ENCODE measurements at places on chromosomes 4 and X.

- DNase-seq, result no peak
Measured at GRCh38 chrX:143437439-143437838, 79.8 kb downstream of the SPANXN3 start.

- DNase-seq, result no peak
Measured at GRCh38 chrX:24487571-24487970, 22.5 kb downstream of the PDK3 start.

DNA sequence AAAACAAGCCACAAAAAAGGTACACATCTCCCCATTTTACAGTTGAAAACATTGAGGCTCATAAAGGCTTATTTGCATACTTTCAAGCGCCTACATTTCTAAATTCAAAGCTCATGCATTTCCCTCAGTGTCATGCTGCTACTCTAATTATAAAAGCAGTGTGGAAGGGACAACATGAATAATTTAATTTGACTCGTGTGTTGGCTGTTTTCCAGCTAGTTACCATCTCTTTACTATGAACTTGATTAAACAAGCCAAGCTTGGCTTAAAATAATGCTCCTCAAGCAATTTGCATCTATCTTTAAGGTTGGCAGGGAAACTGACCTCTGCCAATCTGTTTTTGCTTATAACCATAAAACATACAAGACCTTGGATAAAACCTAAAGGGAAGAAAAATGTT lies 252.5 kb upstream of the NEIL3 start:
- DNase-seq, result no peak

DNA sequence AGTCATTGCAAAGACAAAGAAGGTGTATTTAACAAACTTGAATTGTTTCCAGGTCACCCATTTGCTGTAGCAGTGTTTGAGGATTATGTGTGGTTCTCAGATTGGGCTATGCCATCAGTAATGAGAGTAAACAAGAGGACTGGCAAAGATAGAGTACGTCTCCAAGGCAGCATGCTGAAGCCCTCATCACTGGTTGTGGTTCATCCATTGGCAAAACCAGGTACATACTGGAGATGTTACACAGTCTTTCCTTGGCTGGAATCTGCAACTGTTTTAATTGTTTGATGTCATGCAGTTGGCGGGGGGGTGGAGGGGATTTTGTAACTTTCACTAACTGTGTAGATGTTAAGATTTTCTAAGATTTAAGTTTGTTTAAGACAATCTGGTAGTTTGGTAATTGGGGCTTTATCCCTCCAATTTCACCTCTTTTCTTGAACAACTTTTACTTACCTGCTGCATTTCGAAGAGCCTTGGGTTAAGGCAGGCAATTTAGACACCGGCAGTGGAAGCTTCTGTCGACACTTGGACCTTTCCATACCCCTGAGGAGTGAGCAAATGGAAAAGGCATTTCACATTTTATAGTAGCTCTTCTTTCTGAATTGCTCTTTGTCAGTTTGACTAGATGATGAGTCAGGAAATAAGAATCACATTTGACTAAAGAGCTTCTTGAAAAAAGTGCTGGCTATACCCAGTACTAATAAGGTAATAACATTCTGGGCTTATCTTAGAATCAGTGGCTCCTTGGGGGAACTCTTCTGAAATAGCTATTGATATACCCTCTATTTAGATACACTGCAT lies 67.4 kb downstream of the EGF start:
- DNase-seq, result peak; percentile 85

GRCh38 chr4:124423160-124423559 lies 289.4 kb downstream of the ANKRD50 start:
- DNase-seq, result peak; percentile 44

GRCh38 chrX:104172788-104173187 lies 6.5 kb downstream of the FAM199X start:
- no peak for DNase-seq

DNA sequence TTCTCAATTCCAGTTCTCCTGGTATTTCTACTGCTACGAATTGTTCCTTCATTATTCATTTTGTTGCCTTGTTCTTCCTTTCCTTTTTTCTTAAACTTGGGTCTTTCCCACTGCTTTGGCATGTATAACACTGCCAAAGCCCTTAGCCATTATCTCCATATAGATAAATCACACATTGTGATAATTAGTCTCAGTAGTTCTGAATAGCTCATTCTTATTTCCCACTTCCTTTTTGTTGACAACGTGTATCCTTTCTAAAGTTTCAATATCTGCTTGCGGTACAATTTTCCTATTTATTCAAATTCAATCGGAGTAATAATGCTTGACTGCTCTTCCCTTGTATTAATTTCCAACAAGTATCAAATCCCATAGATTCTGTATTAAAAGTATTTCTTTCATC lies 14.5 kb upstream of the CAMK2D start:
- DNase-seq, result no peak

GRCh38 chr4:1899149-1900086 lies 28.2 kb downstream of the NSD2 start:
- DNase-seq, result peak; percentile 55

- DNase-seq, result peak; percentile 65
Measured at GRCh38 chrX:74349387-74349786, 45.4 kb downstream of the ZCCHC13 start.

- no peak for DNase-seq
Measured at GRCh38 chrX:153692611-153693156, 5.0 kb downstream of the SLC6A8 start.

GRCh38 chr4:47530801-47531200 lies 45.7 kb downstream of the ATP10D start:
- no peak for DNase-seq

GRCh38 chr4:51853027-51853682 lies 10.2 kb downstream of the DCUN1D4 start:
- no peak for DNase-seq

DNA sequence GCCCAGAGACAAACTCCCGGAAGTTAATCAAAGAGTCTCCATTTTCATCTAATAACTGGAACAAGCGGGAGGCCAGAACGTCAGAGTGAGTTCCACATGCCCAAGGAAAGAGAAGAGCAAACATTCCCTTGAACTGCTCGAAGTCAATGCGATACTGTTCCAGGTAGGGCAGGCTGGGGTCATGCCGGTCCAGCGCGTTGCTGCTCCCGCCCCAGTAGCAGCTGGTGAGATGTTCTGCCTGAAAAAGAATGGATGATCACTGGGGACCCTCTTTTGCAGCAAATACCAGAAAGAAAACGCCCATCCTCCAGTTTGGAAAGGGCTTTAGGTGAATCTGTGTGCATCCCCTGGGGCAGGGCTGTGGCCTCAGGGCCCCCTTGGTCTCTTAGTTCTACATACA lies 65.2 kb upstream of the UCP1 start:
- no peak for DNase-seq

- DNase-seq, result no peak
Measured at GRCh38 chrX:17587366-17587765, 149.9 kb upstream of the SCML1 start.

- no peak for DNase-seq
Measured at GRCh38 chr4:181646864-181647263, 596.3 kb upstream of the TENM3 start.

- no peak for DNase-seq
Measured at GRCh38 chr4:30838331-30838730, 118.2 kb downstream of the PCDH7 start.

GRCh38 chr4:22502895-22503814 lies 12.7 kb downstream of the ADGRA3 start:
- DNase-seq, result peak; percentile 87

DNA sequence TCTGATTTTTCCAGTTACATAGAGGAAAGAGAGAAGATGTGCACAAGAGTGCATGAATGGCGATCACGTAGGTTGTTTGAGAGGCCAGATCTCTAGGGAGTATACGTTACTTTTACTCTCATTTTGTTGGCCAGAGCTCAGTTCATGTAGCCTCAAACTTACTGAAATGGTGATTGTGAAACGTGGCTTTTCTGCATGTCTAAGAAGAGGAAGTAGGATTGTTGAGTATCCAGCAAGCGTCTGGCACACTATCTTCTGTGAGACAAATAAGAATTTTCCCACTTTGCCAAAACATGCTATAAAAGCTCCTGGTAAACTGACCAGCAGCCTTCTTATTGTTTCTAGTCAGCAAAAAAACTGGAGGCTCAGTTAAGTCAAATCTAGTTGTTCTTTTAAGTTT lies 264.5 kb upstream of the EMCN start:
- no peak for DNase-seq

GRCh38 chrX:3520982-3521381 lies 174.5 kb upstream of the MXRA5 start:
- no peak for DNase-seq

DNA sequence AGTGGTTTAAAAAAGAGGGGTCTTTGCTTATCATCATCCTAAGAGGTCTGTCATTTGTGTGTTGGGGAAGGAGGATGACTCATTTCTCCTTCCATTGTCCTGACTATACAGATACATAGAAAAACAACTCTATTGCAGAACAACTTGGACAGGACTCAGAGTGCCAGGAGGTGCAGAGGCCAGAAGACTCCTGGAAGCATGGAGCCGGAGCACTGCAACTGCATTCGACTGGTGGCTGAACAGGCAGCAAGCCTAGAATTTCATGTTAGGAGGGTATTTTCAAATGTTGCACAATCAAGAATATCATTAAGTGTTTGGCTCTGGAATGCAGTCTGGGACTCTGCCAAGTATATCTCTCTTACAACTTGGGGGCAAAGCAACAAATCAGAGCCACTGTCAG lies 35.0 kb upstream of the MAML3 start:
- peak; percentile 65 for DNase-seq

- DNase-seq, result no peak
Measured at GRCh38 chr4:10715135-10715534, 30.6 kb upstream of the CLNK start.

DNA sequence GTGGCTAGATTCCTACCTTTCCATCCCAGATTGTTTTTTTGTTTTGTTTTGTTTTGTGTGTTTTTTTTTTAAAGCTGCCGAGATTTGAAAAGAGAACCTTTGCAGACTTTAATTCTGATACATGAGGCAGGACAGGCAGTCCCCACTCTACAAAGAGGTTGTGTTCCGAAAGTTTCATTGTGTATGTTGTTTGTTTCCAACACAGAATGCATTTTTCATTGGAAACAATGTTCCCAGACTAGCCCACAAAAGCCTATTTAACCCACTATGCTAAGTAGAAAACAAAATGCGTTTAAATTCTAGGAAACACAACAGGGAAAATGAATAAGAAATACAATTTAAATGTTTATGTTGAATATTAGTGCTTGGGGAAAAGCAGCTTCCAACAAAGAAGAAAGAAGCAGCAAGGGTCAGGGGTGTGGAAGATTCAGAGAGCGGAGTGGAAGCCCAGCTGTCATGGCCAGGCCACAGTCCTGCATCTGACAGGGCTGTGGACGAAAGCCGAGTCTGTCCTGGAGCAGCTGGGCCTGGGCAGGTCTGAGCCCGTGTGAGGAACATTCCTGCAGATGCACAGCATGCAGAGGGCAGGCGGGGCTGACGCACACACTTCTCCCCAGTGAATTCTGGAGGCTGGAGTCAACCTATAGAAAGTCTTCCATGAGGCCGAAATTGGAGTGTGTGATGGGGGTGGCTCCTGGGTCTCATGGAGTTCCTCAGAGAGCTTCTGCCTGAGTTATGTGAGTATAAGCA lies 12.4 kb upstream of the SETD7 start:
- peak; percentile 84 for DNase-seq

DNA sequence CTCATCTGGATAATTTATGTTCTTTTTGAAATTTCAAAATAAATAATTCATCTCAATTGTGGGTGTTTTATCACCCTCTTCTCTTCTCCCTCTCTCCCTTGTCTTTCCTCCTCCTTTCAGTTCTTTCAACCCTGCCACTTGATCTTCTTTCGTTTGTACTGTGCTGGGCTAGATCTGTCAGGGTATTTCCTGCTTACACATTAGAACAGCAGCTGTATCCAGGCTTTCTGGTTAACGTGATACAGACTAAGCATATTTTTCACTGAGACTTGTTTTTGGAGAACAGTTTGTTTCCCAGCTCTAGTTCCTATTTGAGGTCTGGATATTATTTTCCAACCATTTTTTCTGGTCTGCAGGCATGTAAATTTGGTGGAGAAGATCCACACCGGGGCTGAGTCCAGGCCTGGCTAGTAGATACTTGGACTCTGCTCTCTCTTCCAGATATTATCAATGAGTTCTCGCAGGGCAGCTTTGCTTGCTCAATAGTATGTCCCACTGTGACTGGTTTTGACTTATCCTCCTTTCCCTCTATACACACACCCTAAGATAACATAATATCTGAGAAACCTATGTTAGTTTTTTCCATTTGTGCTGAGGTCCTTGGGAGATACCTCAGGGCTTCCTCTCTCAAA lies 1310.7 kb upstream of the TENM3 start:
- DNase-seq, result no peak

GRCh38 chr4:98932539-98932938 lies 3.6 kb upstream of the EIF4E start:
- DNase-seq, result peak; percentile 88

- DNase-seq, result no peak
Measured at GRCh38 chr4:37197899-37198298, 46.6 kb upstream of the NWD2 start.

- no peak for DNase-seq
Measured at GRCh38 chr4:182969651-182970279, 52.6 kb upstream of the DCTD start.

DNA sequence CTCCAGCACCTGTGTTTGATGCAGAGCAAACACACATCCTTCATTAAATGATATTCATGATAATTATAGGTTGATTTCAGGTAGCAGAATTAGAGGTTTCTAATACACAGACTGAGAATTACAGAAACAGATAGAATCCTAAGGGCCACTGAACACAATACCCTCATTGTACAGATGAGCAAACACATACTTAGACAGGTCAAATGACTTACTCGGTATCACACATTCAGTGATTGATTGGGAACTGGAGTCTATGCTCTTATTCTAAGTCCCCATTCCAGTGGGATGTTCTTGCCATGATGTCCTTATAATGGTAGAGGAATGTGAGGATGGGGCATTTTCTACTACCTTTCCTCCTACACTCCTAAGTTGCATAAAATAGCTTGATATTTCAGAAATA lies 70.8 kb downstream of the DCAF8L1 start:
- no peak for DNase-seq

GRCh38 chr4:6733358-6734164 lies 17.6 kb downstream of the BLOC1S4 start:
- no peak for DNase-seq

DNA sequence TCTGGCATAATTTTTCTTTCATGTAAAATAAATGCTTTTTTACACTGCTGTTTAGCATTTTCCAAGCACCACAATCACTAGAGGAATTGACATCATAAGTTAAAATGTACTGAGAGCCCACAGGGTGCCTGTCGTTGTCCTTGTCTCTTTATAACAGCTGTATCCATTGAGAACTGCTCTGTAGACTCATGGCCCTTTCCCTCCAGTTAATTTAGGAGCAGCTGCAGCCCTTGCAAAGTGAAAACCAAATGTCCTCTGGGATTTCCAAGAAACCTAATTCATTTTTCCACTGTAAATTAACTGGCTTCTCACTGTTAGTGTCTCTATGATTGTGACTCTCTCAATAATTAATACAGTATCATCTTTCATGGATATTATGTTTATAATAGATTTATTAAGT lies 185.9 kb downstream of the SLC4A4 start:
- no peak for DNase-seq
